A172 (cell line): ENCODE measurements at places on chromosomes 12 and 14. TPM values are rescaled to one million over a fixed set of nuclear protein-coding genes. Genes with fewer than 3 reads are reported as not detected.

Gene EXOC3L4
- total RNA-seq: 3.7 and 8.2 TPM in 2 replicates

Gene ARHGEF25
- total RNA-seq: 20.6 and 23.0 TPM in 2 replicates

- no peak for DNase-seq
These were observed 193.1 kb upstream of the TBX3 start for GRCh38 chr12:114876968-114877680.

Gene TNS2
- 18.9 and 24.5 TPM in 2 replicates for total RNA-seq

DNA sequence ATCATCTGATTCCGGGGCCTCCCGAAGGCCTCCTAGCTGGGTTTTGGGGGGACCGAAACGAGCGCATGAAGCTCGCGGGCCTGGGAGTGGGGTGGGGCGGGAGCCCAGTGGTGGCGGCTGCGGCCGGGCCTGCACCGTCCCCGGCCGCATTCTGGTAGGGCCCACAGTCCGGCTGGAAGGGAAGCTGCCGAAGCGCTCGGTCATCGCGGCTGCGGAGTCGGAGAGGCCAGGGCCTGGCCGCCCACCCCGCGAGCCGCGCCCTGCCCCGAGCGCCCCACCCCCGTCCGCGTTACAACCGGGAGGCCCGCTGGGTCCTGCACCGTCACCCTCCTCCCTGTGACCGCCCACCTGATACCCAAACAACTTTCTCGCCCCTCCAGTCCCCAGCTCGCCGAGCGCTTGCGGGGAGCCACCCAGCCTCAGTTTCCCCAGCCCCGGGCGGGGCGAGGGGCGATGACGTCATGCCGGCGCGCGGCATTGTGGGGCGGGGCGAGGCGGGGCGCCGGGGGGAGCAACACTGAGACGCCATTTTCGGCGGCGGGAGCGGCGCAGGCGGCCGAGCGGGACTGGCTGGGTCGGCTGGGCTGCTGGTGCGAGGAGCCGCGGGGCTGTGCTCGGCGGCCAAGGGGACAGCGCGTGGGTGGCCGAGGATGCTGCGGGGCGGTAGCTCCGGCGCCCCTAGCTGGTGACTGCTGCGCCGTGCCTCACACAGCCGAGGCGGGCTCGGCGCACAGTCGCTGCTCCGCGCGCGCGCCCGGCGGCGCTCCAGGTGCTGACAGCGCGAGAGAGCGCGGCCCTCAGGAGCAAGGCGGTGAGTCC is at the start of gene KLC1:
Gene KLC1, plus strand, starts transcription at position 528 of the 819 bp plus-strand sequence. CDS start 25,354 bp downstream, outside the sequence.
- DNase-seq: peak; percentile 40

GRCh38 chr12:24730489-24730896 is 218.4 kb downstream of the BCAT1 start:
- no peak for DNase-seq

GRCh38 chr14:103628221-103628683 is 759 bp upstream of the KLC1 start:
- DNase-seq: peak; percentile 62

GRCh38 chr14:94412671-94413638 is 24.6 kb upstream of the SERPINA1 start:
- no peak for DNase-seq

GRCh38 chr14:63897721-63898163 is 44.9 kb downstream of the SYNE2 start:
- DNase-seq: no peak

GRCh38 chr12:67472539-67472938 is 176.0 kb upstream of the DYRK2 start:
- no peak for DNase-seq

- peak; percentile 33 for DNase-seq
These were observed 396 bp downstream of the FERMT2 start for GRCh38 chr14:52950410-52950897.

- DNase-seq: no peak
These were observed 1.4 kb upstream of the GLTP start for GRCh38 chr12:109881752-109882151.

Gene MYL2
- total RNA-seq: 1.1 and 1.4 TPM in 2 replicates

GRCh38 chr12:75852143-75852542 is 179.4 kb downstream of the PHLDA1 start:
- no peak for DNase-seq

DNA sequence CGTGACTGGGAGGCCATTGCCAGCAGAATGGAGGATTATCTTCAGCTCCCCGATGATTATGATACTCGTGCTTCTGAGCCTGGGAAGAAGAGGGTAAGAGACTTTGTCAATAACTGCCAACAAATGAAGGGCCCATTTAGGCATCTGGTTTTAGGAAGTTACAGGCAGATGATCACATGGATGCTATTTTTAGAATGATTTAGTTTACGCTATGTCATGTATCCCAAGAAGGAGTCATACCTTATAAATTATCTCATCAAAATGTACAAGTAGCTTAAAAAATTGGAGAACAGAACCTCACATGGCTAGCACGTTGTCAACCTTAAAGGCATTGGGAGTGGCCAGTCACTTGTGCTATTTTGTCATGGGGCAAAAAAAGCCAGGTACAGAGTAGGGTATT is 46.7 kb downstream of the PROX2 start:
- no peak for DNase-seq

- DNase-seq: peak; percentile 38
These were observed 834 bp downstream of the RASSF8 start for GRCh38 chr12:25959071-25959961.
